ENCODE measurements at places on chromosomes 3 and 15. TPM values are rescaled to one million over a fixed set of nuclear protein-coding genes. Genes with fewer than 3 reads are reported as not detected.

Gene PCSK6
- total RNA-seq = 0.81 TPM

Gene MCTP2
- 3.9 TPM for total RNA-seq

Gene GPR171
- total RNA-seq = not detected

Gene RRP9
- 16.9 TPM for total RNA-seq

Gene ACAN
- 3.3 TPM for total RNA-seq

Gene DNAH12
- total RNA-seq = 0.09 TPM

Gene CCDC13
- 8.6 TPM for total RNA-seq

Gene EPHA3
- 0.98 TPM for total RNA-seq

Gene SLC9C1
- total RNA-seq = 0.33 TPM

Gene DPP8
- 45.2 TPM for total RNA-seq

Gene UCN2
- 0.54 TPM for total RNA-seq

Gene FAM3D
- total RNA-seq = not detected

Gene GOLGA6B
- total RNA-seq = not detected

Gene SLC28A1
- not detected for total RNA-seq

Gene P2RY1
- total RNA-seq = 1.1 TPM

Gene MDFIC2
- total RNA-seq = not detected

Gene CRTC3
- 10.9 TPM for total RNA-seq

Gene TBC1D5
- 145 TPM for total RNA-seq

Gene RHCG
- not detected for total RNA-seq

Gene TMIE
- total RNA-seq = not detected

Gene RBM6
- total RNA-seq = 48.5 TPM

Gene UBA7
- 69.4 TPM for total RNA-seq

Gene CD200
- total RNA-seq = 3.3 TPM

Gene SOX2
- not detected for total RNA-seq

Gene FSTL1
- 765 TPM for total RNA-seq

Gene LAMB2
- total RNA-seq = 202 TPM

Gene ALDH1L1
- 0.18 TPM for total RNA-seq

Gene NEK10
- 27.1 TPM for total RNA-seq

Gene ISL2
- total RNA-seq = not detected

Gene CHL1
- total RNA-seq = 0.63 TPM

Gene DPPA4
- not detected for total RNA-seq

Gene GRAMD1C
- total RNA-seq = 12.1 TPM

Gene CA12
- total RNA-seq = 174 TPM

Gene PODXL2
- total RNA-seq = 3.4 TPM

Gene ALPK3
- 0.18 TPM for total RNA-seq

Gene ANKRD34C
- not detected for total RNA-seq

Gene RNF13
- 52.7 TPM for total RNA-seq

Gene AGTR1
- total RNA-seq = 3.2 TPM

Gene GPR62
- total RNA-seq = not detected

Gene PLSCR5
- total RNA-seq = not detected

All from fibroblast of the aortic adventitia (primary cell).